CD4-positive, alpha-beta T cell treated with Interleukin-12 subunit alpha and Interleukin-12 subunit beta, for 1 hour (primary cell): ENCODE measurements at places on chromosomes 12 and 14.

DNA sequence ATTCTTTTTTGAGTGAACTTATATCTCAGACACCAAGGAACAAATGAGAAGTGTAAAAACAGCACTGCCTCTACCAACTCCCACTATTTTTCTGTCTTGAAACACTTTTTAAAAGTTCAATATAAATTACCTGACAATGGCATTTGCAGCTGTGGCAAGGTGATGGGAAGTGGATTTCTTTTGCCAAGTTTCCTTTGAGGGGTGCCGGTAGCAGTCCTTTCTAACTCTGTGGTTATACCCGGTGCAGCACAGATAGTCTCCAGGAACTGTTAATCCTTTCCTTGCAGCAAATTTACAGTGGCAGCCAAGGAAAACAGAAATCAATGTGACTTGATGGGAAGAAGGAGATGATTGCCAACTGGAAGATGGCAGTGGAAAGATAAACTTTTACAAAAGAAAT, 243.7 kb downstream of the BCAT1 start:
- DNase-seq, result no peak

DNA sequence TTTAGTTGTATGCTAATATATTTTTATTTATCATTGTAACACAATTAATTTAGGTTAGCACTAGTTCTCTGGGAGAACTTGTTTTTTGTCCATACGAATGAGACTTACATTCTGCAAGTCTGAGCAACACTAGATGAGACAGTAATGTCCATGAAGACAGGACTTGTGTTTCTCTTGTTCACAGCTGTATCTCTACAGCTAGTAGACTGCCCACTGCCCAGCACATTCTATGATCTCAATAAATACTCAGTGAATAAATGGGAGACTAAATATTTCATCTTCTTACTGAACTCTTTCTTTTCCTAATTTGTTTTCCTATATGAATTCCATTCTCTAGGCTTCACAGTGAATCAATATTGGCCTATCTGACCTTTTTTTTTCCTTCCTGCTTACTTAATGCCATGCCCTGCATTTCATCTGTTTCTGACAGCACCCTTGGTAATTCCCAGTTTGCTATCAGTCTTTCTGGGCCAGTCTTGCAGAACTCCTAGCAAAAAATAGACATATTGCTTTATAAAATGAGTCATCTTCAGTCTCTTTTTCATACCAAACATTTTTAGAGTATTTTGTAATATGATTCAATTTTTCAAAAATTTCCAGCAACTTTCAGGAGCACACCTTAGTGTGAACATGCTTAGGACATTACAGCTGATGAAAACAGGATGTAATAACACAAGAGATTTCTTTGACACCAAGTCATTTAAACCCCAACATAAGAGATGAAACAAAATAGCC, 185.5 kb upstream of the ATP2B1 start:
- DNase-seq, result no peak

DNA sequence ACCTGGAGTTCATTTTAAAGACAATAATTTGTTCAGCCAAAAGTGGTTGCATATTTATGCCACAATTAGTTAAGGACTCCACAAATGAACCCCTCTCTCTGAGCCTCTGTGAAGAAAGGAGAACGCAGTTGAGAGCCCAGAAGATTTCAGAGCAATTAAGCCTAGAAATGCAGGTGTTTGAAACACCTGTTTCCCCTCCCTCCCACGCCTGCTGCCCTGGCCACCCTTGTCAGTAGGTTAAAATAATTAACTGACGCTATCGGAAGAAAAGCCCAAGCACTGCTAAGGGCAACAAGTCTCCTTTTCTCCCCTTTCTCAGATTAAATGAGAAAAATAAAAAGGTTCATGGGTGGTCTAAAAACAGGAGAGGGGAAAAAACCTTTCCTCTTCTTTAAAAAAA, 99.2 kb downstream of the PPM1A start:
- DNase-seq, result no peak

GRCh38 chr12:14058717-14059116, 77.3 kb upstream of the GRIN2B start:
- no peak for DNase-seq

GRCh38 chr14:39472078-39472477, 39.8 kb upstream of the FBXO33 start:
- no peak for DNase-seq
